ENCODE measurements at places on chromosomes 6 and 20.
A peak's percentile ranks its signal among the peaks of the same experiment; 100 is the strongest.

GRCh38 chr6:14002176-14002947 lies 77.6 kb downstream of the RNF182 start:
- no peak for DNase-seq

- DNase-seq, result no peak
Observed at GRCh38 chr6:69887714-69888345, 21.5 kb downstream of the COL19A1 start.

DNA sequence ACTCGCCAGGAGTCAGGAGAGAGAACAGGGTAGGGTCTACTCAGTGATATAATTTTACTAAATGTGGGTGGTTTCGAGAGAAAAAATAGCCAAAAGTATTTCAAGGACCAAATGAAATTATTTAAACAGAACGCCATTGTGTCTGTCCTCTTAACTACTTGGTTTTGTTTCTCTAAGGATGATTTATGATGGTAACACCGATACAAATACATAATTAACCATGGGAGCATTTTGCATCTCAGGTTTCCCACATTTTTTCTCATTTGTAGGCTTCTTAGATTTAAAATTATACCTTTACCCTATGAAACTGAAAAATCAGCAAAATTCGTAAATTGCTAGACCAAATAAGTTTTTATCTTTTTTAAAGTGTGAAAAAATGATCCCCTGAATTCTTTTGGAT lies 188.2 kb downstream of the ZFP64 start:
- DNase-seq, result no peak

- no peak for DNase-seq
Observed at GRCh38 chr6:115630424-115631024, 430.2 kb downstream of the FRK start.

- no peak for DNase-seq
Observed at GRCh38 chr20:17579369-17580039, 9.6 kb downstream of the DSTN start.

DNA sequence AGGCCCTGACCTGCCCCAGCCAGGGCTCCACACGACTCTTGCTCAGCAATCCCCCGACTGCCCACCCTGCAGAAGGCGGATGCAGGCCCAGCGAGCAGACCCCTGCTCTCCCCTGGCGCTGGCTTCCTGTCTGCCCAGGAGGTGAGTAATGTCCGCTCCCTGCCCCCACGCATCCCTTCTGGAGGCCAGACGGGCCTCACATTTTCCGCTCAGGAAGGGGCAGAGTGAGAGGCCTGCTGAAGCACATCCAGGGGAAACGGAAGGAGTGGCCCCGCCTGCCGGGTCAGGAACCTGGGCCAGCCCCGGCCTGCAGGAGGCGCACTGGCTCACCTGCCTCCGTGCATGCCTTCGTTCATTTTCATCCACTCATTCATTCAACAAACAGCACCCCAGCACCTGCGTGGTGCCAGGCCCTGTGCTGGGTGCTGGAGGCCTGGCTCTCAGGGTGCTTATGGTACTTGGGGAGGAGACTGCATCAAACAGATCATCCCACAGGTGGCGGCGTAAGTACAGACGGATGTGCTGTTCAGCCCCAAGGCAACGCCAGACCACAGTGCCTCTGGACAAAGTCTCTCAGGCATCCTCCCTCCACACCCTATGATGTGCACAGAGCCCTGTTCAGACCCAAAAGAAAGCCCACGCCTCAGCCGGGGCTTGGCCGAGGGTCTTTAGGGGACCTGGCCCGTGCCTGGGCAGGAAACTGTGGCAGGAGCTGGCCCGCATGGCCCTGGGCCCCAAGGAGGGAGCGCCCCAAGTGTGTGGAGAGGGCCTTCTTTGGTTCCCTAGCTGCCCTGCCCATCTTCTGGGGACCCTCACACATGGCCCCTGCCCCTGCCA lies 112.1 kb downstream of the ASXL1 start:
- DNase-seq, result no peak

GRCh38 chr20:61753987-61754956 lies 311.4 kb downstream of the TAF4 start:
- no peak for DNase-seq

GRCh38 chr6:122268394-122268793 lies 131.1 kb upstream of the HSF2 start:
- DNase-seq, result no peak

DNA sequence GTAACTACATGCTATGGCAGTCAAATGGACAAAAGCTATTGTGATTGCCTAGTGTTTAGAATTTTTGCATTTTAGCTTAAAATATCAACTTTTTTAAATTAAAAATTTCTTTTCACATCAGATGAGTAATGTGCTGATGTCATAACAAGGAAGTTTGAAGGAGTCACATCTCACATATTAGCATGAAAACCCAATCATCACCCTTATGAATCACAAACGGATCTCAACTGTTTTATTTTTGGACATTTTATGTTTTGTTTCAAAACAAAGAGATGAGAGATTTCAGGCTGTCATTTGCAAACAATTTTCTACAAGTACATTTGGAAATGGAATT lies 53.6 kb upstream of the TRERF1 start:
- DNase-seq, result no peak

DNA sequence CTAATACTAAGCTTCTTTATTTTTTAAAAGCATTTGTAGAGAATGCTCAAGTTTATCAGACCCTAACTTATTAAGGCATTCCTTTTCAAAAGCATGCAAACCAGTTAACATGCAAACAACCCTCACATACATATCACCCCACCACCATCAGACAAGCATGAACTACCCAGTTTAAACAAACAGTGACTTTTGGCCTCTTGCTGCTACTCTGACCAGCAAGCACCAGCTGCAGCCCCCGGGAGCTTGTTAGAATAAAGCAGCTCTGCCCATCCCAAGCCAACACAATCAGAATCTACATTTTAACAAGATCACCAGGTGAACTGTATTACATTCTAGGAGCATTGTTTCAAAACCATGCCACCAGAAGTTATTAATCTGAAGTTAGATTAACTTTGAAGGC lies 5.9 kb upstream of the NUP153 start:
- DNase-seq, result no peak

GRCh38 chr20:9112541-9113515 lies 43.9 kb downstream of the PLCB4 start:
- no peak for DNase-seq

GRCh38 chr6:166815629-166816028 lies 140.7 kb downstream of the RNASET2 start:
- no peak for DNase-seq

GRCh38 chr6:120077489-120077888 lies 727.9 kb upstream of the MAN1A1 start:
- DNase-seq, result no peak

DNA sequence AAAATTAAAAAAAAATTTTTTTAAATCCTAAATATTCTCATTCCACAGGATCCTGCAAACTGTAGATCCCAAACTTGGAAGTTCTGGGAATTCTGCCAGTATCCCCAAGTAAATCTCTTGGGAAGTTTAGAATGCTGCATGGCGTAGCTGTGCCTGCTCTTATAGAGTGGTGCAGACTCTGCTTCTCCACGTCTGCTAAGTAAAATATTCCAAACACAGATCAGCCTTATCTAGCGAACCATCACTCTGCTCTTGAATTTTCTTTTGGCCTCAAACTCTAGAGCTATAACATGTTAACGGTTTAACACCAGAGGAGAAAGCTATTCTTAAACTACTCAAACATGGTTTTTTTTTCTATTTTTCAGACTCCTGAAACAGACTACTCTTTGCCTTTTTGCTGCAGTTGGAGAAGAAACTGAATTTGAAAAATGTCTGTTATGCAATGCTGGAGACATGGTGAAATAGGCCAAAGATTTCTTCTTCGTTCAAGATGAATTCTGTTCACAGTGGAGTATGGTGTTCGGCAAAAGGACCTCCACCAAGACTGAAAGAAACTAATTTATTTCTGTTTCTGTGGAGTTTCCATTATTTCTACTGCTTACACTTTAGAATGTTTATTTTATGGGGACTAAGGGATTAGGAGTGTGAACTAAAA lies 138.5 kb upstream of the AKAP12 start:
- no peak for DNase-seq

GRCh38 chr6:157873735-157874344 lies 50.8 kb downstream of the SNX9 start:
- peak; percentile 70 for DNase-seq

DNA sequence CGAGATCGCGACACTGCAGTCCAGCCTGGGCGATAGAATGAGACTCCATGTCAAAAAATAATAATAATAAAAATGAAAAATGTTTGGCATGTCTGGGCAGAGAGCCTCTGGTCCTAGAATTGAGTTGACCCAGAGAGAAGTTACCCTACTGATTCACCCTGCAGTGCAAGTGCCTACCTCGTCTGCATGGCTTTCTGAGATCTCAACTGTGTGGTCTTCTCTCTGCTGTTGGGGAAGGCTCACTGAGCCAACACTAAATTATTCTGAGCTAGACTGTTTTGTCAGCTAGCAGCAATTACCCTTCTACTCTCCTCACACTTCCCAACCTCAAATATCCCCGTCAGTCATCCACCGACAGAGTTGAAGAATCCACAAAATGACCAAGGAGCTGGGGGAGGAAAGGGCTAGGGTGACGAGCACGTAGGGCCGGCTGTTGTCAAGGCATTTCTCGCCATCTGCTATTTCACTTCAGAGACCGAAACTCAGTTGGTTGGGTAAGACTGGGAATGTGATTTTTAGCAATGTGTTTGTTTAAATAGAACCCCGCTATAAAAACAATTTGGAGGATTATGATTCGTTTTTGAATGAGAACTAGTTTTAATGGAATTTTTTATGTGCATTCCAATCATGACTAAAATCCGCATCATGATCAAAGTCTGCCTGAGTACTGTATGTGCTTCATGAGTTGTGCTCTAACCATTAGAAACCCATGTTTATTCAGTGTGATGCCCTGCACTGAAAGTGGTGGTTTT lies 9.4 kb downstream of the MAS1 start:
- DNase-seq, result no peak

DNA sequence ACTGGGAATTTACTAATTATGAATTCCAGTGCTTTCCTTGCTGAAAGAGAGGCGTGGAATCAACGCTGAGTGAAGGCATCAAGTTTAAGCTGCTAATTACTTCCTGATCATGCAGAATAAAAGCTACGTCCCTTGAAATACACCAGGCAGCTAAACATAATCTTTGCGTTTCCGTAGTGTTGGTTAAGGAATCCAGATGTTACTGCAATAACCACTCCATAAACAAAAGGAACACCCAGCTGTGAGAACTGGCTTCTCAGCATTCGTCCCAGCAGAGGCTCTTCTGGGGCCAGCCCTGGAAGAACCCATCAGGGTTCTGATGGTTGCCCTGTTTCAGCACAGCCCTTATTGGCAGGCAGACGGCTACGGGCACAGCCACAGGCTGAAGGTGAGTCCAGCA lies 111.4 kb downstream of the CDH26 start:
- DNase-seq, result no peak

- no peak for DNase-seq
Observed at GRCh38 chr6:4999586-4999985, 4.3 kb downstream of the RPP40 start.

- no peak for DNase-seq
Observed at GRCh38 chr6:112539355-112539754, 192.2 kb downstream of the RFPL4B start.

- DNase-seq, result no peak
Observed at GRCh38 chr6:126550323-126550722, 210.4 kb downstream of the CENPW start.

DNA sequence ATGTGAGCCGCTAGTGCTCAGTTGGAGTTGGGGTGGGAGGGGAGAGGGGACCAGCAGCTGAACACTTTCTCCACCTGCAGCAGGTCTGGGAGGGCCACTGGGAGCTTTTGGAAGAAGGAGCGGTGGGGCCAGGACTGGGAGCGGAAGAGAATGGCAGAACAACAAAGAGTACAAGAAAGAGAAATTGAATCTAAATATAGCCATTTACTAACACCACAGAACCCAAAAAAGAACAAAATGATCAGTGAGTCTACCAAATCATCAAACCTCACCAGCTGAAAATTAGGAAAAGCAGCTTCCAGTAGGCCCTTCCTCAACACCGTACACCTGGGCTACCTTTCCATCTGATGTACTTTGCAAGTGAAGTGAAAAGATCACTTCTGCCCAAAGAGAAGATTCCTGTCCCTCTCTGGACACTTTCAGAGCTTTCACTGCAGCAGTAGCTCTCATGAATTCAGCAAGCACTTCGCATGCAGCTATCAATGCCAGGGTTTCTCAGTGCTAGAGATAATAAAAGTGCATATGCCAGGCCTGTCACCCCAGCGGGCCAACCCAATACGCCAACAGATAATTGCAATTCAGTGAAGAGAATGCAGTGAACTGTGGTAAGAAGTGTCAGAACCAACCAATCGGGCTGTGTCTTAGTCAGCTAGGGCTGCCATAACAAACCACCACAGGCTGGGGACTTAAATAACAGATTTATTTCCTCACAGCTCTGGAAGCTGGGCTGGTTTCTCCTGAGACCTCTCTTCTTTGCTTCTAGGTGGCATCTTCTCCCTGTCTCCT lies 597 bp downstream of the LY86 start:
- no peak for DNase-seq

- DNase-seq, result no peak
Observed at GRCh38 chr6:159257846-159258245, 88.6 kb downstream of the FNDC1 start.

DNA sequence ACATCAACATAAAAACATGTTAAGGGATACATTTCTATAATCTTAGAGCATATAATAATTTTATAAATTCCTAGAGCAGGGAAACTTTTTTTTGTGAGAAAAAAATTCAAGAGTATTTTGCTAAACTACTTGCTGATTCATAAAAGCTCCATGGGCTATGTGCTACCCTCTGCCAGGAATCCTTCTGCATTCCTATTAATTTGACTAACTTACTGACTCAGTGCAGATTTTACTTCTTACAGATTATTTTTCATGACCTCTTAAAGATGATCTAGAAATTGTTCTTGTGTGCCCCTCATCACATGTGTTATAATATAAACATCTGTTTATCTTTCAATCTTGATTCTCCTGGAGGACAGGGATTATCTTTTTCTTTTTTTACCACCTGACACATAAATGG lies 5.7 kb downstream of the VTA1 start:
- DNase-seq, result no peak

GRCh38 chr20:49785852-49786175 lies 26.8 kb upstream of the SLC9A8 start:
- no peak for DNase-seq

GRCh38 chr6:86581833-86582232 lies 355.5 kb upstream of the HTR1E start:
- no peak for DNase-seq

DNA sequence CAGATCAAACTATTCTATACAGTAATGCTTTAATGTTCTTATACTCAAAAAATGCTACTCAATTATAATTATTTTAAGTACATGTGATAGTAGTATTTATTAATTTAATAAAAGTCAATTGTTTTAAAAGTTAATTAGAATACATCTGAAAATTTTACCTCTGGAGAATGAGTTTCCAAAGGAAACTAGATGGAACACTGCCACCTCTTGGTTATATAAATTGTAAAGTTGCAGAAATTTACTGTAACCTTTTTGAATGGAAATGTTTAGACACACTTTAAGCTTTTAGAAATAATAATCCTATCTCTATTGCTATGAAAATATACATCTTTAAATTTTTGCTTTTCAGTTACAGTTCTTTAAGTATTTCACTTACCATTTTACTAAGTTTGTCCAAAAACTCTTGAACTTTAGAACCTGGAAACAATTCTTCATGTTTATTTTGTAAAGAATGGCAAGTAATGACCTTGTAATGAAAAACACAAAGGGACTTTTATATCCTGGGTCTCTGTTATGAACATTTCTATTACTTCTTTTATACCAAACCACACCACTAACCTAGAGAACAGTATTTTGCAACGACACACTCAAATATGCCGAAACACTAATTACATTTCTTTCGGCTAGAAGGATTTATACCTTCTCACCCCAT lies 10.9 kb upstream of the BMP5 start:
- DNase-seq, result no peak

- no peak for DNase-seq
Observed at GRCh38 chr20:1631309-1632151, 11.7 kb upstream of the SIRPB1 start.

- no peak for DNase-seq
Observed at GRCh38 chr6:71388856-71389527, 100.4 kb downstream of the OGFRL1 start.
